Left lobe of liver (tissue), 2 donors: ENCODE measurements at places on chromosomes 7 and 10. TPM values are rescaled to one million over a fixed set of nuclear protein-coding genes. Genes with fewer than 3 reads are reported as not detected.

DNA sequence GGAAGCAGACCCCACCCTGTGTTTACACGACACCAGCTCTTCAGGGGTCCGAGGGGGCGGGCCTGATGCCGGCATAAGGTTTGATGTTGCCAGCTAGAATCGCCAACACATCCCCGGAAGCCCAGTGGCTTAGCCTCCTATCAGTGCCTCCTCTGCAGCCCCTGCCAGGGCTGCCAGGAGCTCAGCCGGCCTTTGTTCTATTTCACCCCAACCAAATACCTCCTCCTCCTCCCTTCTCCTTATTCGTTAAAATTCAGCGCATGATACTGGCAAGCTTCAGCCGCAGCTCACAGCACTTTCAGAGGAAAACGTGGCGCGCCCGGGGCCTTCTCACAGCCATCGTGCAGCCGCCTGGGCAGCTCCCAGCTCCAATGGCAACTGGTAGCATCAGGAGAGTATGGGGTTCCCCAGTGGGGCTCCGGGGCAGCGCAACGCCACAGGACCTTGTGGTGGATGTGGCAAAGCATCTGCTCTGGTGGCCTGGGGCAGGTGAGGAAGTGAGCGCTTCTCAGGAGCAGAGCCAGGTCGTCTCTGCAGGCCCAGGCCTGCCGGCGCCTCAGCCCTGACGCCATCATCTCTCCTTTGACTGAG, 176.4 kb upstream of the RHEB start:
- DNase-seq: no peak

- DNase-seq: no peak
Observed at GRCh38 chr7:109235316-109235715, 665.6 kb downstream of the DNAJB9 start.

GRCh38 chr7:155457544-155458110, 302 bp upstream of the EN2 start:
- no peak for DNase-seq

DNA sequence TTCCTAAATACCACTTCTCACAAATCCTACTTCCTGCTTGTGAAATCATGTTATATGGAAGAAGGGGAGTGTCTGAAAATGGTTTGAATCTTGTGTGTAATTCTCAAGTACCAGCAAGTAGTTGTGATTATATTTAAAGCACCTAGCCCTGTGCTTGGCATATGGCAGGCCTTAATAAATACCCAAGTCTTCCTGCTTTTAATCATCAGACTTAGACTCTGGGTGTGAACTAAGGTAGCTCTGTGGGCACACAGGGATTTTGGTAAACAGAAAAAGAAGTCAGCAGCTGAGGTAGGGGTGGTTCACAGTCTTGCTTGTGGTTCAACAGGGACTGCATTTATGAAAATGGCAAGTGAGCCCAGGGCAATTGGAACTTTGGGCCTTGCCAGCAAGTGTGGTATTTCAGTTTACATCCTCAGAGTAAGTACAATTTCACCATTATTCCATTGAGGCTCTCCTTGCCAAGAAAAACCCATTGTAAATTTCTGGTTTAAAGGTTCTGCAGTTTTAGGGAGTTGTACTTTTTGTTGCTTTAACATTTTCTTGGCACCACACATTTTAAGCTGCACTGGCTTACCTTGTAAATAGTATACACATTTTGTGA, 215.5 kb downstream of the AUTS2 start:
- DNase-seq: no peak

GRCh38 chr7:80150611-80151273, 16.1 kb downstream of the GNAI1 start:
- no peak for DNase-seq

GRCh38 chr10:74025380-74025978, 27.6 kb downstream of the VCL start:
- DNase-seq: no peak

DNA sequence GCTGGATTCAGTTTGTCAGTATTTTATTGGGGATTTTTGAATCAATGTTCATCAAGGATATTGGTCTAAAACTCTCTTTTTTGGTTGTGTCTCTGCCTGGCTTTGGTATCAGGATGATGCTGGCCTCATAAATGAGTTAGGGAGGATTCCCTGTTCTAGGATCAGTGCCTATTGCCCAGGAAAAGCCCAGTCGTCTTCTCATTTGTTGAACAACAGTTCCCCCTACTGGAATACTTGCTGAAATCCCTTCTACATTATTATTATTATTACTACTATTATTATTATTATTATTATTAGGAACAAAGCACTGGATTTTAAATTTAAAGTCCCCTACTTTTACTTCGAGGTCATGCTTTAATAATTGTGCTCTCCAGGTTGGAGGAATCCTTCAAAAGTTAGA, 528.9 kb downstream of the MAGI2 start:
- DNase-seq: no peak

DNA sequence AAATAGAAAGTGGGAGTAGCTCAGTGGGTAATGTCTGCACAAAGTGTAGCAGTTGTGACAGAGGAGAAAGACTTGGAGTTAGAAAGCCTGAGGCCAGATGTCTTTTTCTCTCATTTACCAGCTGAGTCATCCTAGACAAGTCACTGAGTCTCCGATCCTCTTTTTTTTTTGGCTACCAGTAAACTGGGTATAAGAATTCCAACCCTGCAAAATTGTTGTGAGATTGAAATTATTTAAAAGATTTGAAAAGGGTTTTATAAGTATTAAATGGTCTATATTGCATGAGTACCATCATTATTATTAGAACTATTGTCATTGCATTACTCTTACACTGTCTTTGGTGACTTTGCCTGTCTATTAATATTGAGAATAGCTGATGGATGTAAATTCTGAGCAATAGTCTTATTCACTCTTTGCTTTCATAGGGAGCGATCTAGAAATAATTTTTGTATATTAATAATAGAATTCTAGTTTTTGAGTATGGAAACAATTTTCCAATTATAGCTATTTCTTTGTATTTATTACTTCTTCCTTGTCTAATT, 74.0 kb downstream of the ARID5B start:
- no peak for DNase-seq

DNA sequence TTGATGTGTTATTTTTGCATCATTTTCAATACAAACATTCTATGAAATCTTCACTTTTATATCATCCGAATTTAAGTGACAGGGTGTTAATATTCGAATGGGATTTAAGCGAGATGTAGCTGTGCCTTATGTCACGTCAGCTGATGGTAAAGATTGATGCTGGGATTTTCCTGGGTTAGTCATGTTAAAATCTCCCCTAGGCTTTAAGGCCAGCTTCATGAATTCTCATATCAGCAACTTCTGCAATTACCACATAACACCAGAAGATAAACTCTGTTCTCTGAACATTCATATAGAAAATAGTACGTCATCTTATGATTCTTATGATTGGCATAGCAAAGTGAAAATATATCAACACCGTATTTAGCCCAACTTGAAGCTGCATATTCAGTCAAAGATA, 669.2 kb downstream of the PCDH15 start:
- DNase-seq: no peak

- no peak for DNase-seq
Observed at GRCh38 chr7:40263752-40264390, 129.1 kb downstream of the SUGCT start.

GRCh38 chr7:66247380-66248078, 42.4 kb downstream of the TPST1 start:
- DNase-seq: no peak

- no peak for DNase-seq
Observed at GRCh38 chr7:130987092-130987491, 253.1 kb upstream of the KLF14 start.

The CLRN3 gene
- 25.1 TPM for total RNA-seq

The FBXL13 gene
- total RNA-seq: 0.18 TPM

The ZP3 gene
- total RNA-seq: 0.20 TPM
